ENCODE measurements at places on chromosomes 12 and 14.

GRCh38 chr14:90717916-90718315 lies 98.3 kb downstream of the TTC7B start:
- DNase-seq = no peak

DNA sequence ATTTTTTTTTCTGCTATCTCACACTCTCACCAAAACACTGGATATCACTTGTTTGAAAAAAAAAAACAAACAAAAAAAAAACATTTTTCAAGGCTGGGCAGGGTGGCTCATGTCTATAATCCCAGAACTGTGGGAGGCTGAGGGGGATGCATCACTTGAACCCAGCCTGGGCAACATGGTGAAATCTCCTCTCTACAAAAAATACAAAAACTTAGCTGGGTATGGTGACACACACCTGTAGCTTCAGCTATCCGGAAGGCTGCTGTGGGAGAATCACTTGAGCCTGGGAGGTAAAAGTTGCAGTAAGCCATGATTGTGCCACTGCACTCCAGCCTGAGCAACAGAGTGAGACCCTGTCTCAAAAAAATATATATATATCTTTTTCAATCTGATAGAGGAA lies 66.2 kb downstream of the EPS8 start:
- DNase-seq = no peak

DNA sequence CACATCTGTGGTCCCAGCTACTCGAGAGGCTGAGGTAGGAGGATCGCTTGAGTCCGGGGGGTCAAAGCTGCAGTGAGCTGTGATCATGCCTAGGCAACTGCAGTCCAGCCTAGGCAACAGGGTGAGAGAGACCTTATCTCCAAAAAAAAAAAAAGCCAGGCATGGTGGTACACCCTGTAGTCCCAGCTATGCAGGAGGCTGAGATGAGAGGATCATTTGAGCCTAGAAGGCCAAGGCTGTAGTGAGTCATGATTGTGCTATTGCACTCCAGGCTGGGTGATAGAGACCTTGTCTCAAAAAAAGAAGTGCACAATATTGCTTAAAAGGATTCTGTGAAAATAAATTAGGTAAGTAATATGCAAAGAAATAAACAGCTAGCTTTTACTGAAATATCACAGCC lies 17.0 kb downstream of the NAA25 start:
- DNase-seq = no peak

DNA sequence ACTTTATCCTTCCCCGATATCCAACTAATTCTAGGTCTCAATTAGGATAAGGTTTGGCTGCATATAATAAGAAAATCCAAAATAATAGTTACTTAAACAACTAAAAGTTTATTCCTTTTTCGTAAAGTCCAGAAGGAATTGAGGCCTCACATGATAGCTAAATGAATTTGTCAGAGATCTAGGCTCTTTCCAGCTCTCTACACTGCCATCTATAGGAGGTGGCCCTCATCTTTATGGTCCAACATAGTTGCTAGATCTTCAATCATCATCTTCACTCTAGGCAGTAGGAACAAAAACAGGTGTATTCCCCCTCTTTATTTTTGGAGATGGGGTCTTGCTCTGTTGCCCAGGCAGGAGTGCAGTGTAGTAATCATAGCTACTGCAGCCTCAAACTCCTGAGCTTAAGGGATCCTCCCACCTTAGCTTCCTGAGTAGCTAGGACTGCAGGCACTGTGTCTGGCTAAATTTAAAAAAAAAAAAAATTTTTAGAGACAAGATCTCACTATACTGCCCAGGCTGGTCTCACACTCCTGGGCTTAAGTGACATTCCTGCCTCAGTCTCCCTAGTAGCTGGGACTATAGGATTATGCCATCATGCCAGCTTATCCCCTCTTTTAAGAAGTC lies 46.5 kb upstream of the SAV1 start:
- DNase-seq = no peak

- DNase-seq = no peak
These were observed 4.3 kb downstream of the HOXC9 start for GRCh38 chr12:54004063-54004840.

- DNase-seq = no peak
These were observed 473.8 kb downstream of the RAD51B start for GRCh38 chr14:68293404-68293803.

- DNase-seq = no peak
These were observed 30.5 kb upstream of the SLC15A5 start for GRCh38 chr12:16307856-16308475.

DNA sequence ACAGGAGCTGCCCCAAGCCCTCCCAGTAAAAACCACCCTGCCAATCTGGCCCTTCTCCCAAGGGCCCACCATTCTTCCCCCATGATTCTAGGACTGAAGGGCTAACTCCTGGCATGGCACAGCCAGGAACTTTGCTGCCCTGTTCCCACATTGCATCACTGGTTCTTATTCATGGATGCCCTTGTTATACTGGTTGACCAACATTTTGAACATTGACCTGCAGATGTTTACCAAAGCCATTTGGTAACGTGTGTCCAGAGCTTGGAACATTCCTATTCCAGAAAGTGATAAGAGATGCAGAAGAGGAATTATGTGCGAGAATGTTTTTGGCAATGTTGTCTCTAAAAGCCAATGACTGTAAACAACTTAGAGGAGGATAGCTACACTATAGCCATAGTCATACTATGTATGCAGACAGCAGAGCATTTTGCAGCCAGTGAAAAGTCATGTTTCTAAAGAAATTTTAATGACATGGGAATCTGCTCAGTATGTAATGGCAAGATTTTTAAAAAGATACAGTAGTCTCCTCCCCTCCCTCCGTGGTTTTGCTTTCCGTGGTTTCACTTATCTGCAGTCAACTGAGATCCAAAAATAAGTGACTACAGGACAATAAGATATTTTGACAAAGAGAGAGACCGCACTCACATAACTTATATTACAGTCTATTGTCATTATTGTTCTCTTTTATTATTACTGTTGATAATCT lies 108.8 kb downstream of the DAAM1 start:
- no peak for DNase-seq

- no peak for DNase-seq
These were observed 23.9 kb downstream of the NID2 start for GRCh38 chr14:52044791-52045522.

GRCh38 chr12:107513184-107513583 lies 172.4 kb upstream of the PWP1 start:
- no peak for DNase-seq
